ENCODE measurements at places on chromosomes 2 and 18. TPM values are rescaled to one million over a fixed set of nuclear protein-coding genes. Genes with fewer than 3 reads are reported as not detected.

DNA sequence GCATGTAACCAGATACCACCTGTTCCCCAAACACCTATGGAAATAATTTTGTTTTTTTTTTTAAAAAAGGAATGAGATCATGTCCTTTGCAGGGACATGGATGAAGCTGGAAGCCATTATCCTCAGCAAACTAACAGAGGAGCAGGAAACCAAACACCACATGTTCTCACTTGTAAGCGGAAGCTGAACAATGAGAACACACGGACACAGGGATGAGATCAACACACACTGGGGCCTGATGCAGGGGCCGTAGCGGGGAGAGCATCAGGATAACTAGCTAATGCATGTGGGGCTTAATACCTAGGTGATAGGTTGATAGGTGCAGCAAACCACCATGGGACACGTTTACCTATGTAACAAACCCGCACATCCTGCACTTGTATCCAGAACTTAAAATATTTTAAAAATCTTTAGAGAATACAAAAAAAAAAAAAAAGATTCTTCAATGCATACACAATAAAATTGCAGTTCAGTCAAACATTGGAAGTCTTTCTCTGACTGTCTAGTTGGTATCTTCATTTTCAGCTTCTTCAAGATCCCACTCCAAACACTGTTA, 11.6 kb upstream of the CASP10 start:
- DNase-seq: no peak

DNA sequence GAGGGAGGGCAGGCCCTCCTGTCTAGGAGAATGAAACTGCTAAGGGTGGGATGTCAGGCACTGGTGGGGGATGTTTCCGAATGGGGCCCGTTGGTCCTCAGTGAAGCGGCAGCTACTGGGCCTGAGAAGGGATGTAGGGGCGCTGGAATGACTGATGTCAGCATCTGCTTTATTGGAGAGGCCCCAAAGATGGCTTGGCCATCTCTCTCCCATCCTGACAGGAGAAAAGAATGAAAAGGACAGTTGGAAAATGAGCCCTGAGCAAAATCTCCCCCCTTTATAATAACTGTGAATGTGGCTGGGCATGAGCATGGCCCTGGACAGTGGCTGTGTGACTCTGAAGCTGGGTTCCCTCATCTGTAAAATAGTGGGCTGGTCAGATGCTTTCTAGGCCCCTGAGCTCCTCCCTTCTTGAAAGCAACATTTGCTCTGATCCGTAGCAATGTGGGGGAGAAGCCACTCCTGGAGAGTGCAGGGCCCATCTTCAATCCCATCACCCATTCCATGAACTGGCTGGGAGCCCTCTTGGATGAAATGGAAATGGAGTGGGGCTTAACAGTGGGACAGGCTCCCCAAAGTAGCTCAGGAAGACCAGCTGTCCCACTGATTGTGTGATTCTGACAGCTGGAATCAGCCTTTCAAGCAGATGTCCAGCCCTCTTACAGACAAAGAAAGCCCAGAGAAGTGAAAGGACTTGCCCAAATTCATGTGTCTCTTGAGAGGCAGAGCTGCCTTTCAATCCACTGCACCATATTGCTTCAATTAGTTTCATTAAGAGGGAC, 232.7 kb upstream of the SMAD2 start:
- no peak for DNase-seq

GRCh38 chr2:189848276-189848675, 64.0 kb downstream of the PMS1 start:
- no peak for DNase-seq

GRCh38 chr2:233428438-233428837, 74.1 kb downstream of the DGKD start:
- DNase-seq: no peak

GRCh38 chr2:145007093-145007959, 487.4 kb upstream of the ZEB2 start:
- DNase-seq: peak; percentile 33

- DNase-seq: no peak
Measured at GRCh38 chr2:160974803-160975202, 185.4 kb upstream of the TANK start.

- DNase-seq: peak; percentile 90
Measured at GRCh38 chr18:28176948-28177827, at the start of gene CDH2. TSS of gene CDH2 (minus strand) at chr18:28177130. CDS start at chr18:28177022, 108 bp downstream.

Gene EFR3B
- 4.3 TPM for total RNA-seq

GRCh38 chr18:69985239-69985638, 37.6 kb upstream of the CD226 start:
- DNase-seq: no peak

DNA sequence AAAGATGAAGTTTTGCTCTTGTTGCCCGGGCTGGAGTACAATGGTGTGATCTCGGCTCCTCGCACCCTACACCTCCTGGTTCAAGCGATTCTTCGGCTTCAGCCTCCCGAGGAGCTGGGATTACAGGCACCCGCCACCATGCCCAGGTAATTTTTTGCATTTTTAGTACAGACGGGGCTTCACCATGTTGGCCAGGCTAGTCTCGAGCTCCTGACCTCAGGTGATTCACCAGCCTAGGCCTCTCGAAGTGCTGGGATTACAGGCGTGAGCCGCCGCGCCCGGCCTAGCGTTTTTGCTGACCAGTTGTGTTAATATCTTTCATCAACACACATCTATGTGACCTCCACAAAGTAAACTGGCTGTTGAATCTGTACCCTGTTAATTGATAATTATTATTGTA, 49.4 kb upstream of the KLHL14 start:
- DNase-seq: no peak
